Urinary bladder (tissue), 4 donors: ENCODE measurements at places on chromosomes 13 and 19. TPM values are rescaled to one million over a fixed set of nuclear protein-coding genes. Genes with fewer than 3 reads are reported as not detected.
A peak's percentile ranks its signal among the peaks of the same experiment; 100 is the strongest.

DNA sequence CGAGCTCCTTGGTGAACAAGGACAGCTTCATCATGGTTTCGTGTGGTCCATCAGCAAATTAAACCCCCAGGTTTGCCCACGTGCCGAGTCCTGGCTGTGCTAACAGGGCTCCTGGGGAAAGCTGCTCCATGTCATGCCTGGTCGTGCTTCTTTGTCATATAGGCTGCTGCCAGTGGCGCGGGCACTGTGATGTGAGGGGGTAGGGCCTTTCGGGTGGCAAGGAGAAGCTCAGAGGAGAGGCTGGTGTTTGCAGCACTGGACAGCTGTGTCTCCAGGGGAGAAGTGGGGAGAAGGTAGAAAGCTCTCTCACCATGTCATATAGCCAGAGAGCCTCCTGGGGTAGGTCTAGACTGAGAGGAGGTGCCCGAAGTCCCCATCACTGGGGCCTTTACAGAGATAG lies 13.3 kb downstream of the VSTM2B start:
- DNase-seq: no peak

DNA sequence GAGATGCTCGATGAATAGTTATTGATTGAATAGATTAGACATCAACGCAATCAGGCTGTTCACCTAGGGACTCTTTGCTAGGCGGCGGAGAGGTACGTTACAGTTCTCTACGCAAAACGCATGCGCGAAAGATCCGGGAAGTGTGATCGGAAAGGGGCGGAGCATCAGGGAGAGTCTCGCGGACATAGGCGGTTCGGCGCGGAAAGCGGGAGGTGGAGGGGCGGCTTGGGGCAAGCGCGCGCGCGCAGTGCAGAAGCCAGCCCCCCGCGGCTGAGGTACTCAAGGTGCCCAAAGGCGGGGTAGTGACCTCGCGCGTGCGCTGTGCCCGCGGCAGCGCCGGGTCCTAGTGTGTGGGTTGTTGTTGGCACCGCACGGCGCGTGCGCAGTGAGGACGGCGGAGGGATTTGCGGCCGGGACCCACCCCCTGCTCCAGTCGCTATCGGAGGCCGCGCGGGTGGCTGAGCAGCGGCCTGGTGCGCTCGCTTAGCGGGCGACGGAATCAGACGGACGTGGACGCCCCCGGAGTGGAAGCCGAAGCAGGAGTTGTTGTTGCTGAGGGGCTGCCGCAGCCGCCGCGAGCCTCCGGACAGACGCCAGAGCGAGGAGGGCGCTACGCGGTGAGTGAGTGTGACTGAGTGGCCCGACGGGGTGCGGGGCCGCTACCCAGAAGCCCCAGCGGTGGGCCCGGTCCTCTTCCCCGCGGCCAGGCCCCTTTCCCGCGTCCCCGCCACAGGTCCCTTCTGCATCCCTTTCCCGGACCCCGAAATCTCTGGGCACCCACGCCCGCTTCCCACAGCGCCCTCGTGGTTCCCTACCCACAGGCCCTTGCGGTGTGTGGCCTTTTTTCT lies at the start of gene SNRNP70:
SNRNP70 (plus strand) TSS at position 432 of the 848 bp plus-strand sequence. CDS start 964 bp downstream, outside the sequence.
- peak; percentile 99 for DNase-seq

- DNase-seq: no peak
Observed at GRCh38 chr19:57759096-57759495, 10.4 kb upstream of the ZNF586 start.

- DNase-seq: peak; percentile 86
Observed at GRCh38 chr19:52570000-52570861, at the start of gene ZNF701. Gene ZNF701 (plus strand): TSS chr19:52570287. CDS start chr19:52574148, 3,861 bp downstream.

DNA sequence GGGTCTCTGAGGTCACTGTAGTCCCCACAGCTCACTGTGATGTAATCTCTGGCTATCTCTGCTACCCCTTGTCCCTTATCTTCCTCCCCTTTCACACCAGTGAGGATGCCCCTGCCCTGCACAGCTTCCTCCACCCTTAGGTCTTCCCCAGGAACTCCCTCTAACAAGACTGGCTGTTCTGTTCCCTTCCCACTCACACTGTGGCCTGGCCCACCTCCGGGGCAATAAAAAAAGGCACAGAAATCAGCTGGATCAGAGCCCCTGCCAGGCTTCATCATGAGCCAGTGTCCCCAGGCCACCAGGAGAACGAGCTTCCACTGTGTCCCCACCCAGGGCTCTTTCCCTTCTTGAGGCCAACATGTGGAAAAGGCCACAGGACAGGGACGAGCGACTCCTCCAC lies 4.6 kb downstream of the CEACAM3 start:
- no peak for DNase-seq

GRCh38 chr19:51108805-51109146 lies 567 bp upstream of the CTU1 start:
- DNase-seq: no peak

- no peak for DNase-seq
Observed at GRCh38 chr19:3151563-3152418, 16.0 kb downstream of the GNA15 start.

DNA sequence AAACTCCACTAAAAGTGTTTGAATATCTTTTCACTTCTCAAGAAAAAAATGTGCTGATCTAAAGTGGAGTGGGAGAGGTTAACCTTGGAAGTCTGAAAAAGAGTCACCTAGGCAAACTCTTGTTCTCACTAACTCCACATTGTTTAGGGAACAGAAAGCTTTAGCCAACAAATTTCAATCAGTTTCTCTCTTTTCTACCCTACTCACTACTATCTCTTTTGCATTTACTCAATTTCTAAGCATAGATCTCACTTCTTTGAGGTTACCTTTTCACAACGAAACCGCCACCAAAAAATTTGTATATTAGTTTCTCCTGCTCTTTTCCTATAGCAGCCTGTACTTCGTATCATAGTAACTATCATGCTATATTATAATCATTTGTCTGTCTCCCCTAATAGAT lies 6.3 kb downstream of the NHLRC3 start:
- DNase-seq: no peak

DNA sequence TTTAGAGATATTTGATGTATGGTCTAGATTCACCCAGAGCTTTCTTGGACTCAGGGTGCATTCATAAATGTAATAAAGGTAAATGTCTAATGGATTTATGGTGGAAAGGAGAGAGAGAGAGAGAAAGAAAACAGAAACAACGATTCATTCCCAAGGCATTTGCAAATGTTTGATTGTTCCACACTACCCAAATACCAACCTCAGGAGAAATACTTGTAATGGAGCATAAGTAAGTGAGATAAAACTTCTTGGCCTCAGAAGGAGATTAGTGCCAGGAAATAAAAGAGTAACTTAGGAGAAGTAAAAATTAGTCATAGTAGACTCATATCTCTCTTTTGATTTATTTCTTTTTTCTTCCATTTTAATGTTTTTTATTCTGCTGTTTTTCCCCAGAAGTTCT lies 40.6 kb upstream of the DGKH start:
- no peak for DNase-seq

DNA sequence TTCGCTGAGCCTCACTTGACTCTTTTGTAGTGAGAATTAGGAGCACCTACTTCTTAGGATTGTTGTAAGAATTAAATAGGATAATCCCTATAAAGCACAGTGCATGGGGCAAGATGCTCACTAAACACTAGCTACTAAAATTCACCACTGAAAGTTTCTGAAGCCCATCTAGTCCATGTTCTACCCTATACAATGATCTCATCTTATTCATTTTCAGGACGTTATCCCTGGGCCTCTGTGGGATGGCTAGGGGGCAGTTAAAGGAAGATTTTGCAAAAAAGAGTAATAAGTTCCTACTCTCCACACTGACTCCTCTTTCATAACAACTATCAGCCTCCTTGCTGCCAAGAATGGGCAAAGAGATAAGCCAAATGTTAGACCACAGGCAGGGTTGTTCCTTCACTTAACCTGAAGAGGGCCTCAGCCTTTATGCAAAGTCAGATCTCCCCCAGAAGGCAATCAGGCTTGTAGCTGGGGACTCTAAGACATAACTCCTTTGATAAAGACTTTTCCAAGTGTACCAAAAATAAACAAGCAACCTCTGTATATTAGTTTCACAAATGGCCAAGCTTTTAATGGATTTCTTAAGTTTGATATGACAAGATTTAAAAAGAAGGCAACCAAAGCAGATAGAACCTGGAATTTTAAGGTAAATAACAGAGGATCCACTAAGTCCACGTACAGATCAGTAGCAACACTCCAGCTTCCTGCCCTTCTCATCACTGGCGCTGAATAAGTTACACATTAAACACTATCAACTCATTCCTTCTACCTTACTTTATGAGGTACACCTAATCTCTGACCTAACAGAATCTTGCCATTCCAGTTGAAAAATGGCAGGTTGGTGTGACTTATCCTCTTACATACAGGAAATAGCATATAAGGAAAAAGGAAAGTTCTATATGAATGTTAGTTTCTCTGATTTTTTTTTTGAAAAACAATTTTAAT lies 44.4 kb downstream of the ELF1 start:
- no peak for DNase-seq

DNA sequence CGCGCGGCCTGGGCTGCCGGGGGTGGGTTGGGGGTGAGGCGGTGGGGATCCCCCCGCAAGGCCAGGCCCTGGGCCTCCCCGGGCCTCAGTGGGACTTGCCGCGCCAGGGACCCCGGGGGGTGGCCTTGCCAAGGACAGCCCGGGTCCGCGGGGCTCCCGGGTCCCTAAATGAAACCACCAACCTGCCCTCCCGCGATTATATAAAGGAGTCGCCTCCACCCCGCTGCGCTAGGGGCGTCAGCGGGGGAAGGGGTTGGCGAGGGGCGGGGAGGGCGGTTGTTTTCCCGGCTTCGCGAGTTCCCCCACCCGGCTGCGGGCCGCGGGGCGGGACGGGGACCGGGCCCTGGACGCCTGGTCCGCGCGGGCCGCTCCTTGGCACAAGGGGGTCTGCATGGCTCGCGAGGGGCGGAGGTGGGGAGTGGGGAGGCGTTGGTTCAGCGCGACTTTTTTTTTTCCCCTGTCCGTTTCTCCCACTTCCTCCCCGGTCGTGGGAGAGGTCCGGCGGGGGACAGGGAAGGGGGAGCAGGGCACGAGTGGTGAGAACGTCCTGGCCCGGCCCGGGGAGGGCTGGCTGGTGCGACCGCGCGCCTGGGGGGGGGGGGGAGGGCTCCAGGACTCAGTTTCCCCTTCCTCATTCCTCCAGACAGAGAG lies 822 bp upstream of the ZBTB7A start:
- no peak for DNase-seq

DHDH gene
- 0.37 TPM for total RNA-seq

UGGT2 gene
- total RNA-seq: 186 TPM

MATK gene
- total RNA-seq: 0.53 TPM

TNFSF9 gene
- total RNA-seq: 0.53 TPM

ZBTB45 gene
- total RNA-seq: 3.3 TPM

ZNF112 gene
- 18.7 TPM for total RNA-seq
